Upper lobe of left lung (tissue), 6 donors: ENCODE measurements at places on chromosomes 6 and 20. TPM values are rescaled to one million over a fixed set of nuclear protein-coding genes. Genes with fewer than 3 reads are reported as not detected.

The SERPINB1 gene
- total RNA-seq, result 120 TPM

DNA sequence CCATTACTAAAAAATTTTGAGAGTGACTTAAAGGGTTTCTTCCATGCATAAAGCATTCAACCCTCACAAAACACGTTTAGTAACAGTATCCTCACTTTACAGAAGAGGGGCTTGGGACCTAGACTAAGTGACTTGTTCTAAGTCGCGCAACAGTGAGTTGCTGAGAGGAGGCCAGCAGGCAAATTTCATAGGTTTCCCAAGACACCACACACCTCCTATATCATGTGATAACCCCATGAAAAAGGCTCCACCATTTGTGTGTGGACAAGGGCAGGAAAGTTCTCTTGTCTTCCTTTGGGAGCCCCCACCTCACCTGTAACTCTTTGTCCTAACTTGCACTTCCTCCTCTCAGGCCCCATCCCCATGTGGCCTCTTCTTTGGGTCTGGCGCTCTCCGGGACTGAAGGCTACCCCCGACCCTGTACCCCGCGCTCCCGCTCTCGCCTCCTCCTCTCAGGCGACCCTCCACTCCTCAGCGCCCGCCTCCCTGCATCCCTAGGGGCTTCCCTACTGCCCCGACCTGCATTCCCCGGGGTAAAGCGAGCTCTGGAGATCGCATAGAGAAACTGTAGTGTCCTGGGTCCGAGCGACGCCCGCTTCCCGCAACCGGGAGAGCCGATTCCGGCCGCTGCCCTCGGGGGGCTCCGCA, 392 bp downstream of the PSMB8 start:
- H3K4me1 ChIP-seq, result peaks cover 43% of the 10 kb centered on the region
- peak; percentile 88 for DNase-seq
- peak overlapping the region; percentile 97 for H3K27ac ChIP-seq
- peak overlapping the region; percentile 74 for H3K4me3 ChIP-seq
- no peaks in the 10 kb centered on the region for H3K27me3 ChIP-seq

DNA sequence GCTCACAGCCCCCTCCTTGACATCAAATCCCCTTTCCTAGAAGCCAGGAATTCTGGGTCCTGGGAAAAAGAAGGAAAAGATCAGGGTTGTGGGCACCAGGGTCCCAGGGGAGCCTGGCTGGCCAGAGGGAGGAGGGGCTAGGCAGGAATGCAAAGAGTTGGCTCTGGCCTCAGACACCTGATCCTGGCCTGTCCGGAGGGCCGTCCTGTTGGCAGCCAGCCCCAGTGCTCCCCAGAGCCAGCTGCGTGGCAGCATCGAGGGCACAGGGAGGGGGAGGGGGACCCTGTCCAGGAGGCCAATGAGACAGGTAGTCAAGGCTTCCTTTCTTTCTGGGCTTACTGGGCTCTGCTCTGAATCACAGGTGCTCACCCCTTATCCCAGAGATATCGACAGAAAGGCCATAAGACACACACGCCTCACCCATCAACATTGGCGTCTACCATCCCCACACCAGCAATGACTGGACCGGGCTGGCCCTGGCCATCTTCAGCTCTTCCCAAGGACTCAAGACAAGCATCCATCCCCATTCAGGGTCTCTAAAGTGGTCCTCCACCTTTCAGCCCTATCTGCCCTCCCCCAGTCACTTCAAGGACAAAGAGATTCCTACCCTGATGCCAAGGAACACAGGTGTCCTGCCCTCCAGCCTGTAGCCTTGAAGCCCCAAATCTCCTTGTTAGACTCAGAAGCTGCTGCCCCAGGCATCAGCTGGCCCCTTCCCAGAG, 723 bp downstream of the COL11A2 start:
- H3K27ac ChIP-seq, result no peak overlapping the region
- H3K36me3 ChIP-seq, result peaks cover 10% of the 10 kb centered on the region
- no peak overlapping the region for H3K4me3 ChIP-seq
- H3K27me3 ChIP-seq, result no peaks in the 10 kb centered on the region
- no peak for DNase-seq
- peaks cover 17% of the 10 kb centered on the region for H3K4me1 ChIP-seq

The MRPL18 gene
- 56.7 TPM for total RNA-seq

DNA sequence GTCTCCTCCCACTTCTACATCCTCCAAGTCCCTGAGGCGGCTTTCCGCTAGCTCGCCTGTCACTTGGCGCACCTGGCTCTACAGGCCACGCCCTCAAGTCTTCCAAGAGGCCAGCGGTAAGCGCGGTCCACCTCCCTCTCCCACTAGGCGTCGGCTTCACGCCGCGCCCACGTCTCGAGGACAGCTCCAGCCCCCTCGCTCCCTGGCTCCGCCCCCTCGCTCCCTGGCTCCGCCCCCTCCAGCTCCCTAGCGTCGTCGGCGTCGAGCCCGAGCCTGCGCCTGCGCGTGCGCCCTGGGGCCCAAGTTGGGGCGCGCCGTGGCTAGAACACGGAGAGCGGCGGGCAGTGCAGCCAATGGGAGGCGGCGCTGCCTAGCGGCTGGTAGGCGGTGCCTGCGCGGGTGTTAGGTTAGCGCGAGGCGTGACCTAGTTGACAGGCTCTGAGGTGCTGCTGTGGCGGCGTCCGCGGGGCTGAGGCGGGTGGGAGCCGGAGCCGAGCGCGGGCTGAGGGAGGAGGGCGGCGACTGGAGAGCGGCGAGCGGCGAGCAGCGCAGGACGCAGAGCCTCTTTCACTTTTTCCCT, at the start of gene MACROD2:
Gene MACROD2, plus strand, starts transcription at position 431 of the 580 bp plus-strand sequence.
- H3K27ac ChIP-seq, result peak within 1 kb of the TSS; percentile 52
- H3K4me1 ChIP-seq, result peaks cover 4% of the 10 kb centered on the region
- no peaks in the 10 kb centered on the region for H3K27me3 ChIP-seq
- DNase-seq, result peak; percentile 100

The KCNK17 gene
- total RNA-seq, result 1.5 TPM

GRCh38 chr20:32672982-32673851, 524 bp downstream of the C20orf203 start:
- DNase-seq, result peak; percentile 69
- peaks cover 9% of the 10 kb centered on the region for H3K4me1 ChIP-seq
- H3K27ac ChIP-seq, result no peak overlapping the region
- no peaks in the 10 kb centered on the region for H3K36me3 ChIP-seq

GRCh38 chr20:57212534-57213276, 53.7 kb downstream of the BMP7 start:
- H3K27ac ChIP-seq, result no peak overlapping the region
- no peaks in the 10 kb centered on the region for H3K36me3 ChIP-seq
- H3K4me1 ChIP-seq, result no peaks in the 10 kb centered on the region
- H3K27me3 ChIP-seq, result no peaks in the 10 kb centered on the region

DNA sequence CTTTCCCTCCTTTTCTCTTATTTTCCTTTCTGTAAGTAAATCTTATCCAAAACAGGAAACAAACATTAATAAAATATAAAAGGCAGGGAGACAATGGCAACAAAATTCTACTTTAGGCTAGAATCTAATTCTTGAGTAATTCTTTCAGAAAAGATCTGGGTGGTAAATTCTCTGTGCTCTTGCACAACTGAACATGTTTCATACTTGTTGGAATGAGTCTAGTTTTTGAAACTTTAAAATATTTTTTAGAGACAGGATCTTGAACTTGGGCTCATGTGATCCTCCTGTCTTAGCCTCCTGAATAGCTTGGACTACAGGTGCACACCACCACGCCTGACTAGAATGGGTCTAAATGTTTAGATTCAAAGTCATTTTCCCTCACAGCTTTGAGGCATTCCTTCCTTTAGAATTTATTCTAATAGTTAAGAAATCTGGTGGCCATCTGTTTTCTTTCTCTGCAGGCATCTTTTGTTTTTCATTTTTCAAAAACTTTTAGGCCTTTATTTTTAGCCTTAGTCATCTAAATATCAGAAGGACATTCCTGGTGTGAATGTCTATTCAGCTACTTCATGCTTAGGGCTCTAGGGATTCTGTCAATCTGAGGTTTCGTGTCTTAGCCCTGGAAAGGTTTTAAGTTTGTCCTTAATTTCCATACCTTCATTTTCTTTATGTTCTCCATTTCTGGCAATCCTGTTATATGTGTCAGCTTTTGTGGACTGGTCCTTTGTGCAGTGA, 76.5 kb downstream of the CDKAL1 start:
- no peak overlapping the region for H3K4me3 ChIP-seq
- no peak for DNase-seq
- no peak overlapping the region for H3K27ac ChIP-seq

The NMBR gene
- not detected for total RNA-seq

GRCh38 chr20:17533396-17533795, 2.2 kb upstream of the BFSP1 start:
- no peaks in the 10 kb centered on the region for H3K36me3 ChIP-seq
- H3K27me3 ChIP-seq, result no peaks in the 10 kb centered on the region
- DNase-seq, result no peak
- no peak overlapping the region for H3K4me3 ChIP-seq

The TAP2 gene
- total RNA-seq, result 28.0 TPM

- no peak for DNase-seq
- peaks cover 33% of the 10 kb centered on the region for H3K4me1 ChIP-seq
- no peak overlapping the region for H3K27ac ChIP-seq
- no peak overlapping the region for H3K4me3 ChIP-seq
- H3K27me3 ChIP-seq, result no peaks in the 10 kb centered on the region
Measured at GRCh38 chr6:37126493-37126958, 43.4 kb upstream of the PIM1 start.

The TTI1 gene
- 30.4 TPM for total RNA-seq

- H3K27me3 ChIP-seq, result no peaks in the 10 kb centered on the region
- no peak for DNase-seq
- no peaks in the 10 kb centered on the region for H3K4me1 ChIP-seq
- H3K36me3 ChIP-seq, result no peaks in the 10 kb centered on the region
- H3K4me3 ChIP-seq, result no peak overlapping the region
Measured at GRCh38 chr6:49662231-49662891, 25.7 kb upstream of the RHAG start.

The PI3 gene
- 16.7 TPM for total RNA-seq

DNA sequence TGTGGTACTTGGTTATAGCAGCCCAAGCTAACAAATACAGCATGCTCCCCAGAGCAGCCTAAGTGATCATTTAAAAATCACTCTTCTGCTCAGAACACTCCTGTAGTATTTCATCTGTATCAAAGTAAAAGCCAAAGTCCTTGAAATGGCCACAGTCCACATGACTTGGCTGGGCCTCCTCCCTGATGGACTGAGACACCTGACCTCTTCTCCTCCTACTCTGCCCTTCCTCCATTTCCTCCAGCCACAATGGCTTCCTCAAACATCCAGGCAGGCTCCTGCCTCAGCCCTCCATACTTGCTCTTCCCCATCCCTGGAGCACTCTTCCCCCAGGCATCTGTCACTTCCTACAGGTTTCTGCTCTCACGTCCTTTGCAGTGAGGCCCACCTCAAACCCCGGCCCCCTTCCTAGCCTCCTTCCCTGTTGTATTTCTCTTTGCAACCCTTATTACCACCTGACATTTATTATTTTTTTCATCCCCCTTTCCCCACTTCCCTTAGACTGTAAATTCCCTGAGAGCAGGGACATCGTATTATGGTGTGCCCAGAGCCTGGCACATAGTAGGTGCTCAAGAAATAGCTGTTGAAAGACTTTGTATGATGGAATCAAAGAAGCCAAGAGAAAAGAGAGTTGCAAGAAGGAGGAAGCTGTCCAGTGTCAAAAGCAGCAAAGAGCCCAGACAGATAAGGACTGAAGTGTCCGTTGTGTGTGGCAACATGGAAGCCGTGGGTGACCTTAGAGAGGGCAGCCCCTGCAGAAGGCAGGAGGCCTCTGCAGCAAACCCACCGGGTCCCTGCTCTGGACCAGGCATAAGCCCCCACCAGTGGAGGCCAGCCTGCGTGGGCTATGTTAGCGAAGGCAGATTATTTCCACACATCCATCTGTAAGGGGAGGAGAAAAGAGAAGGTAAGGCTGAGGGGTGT, 87.5 kb downstream of the TRERF1 start:
- H3K27ac ChIP-seq, result peak overlapping the region; percentile 38
- no peaks in the 10 kb centered on the region for H3K27me3 ChIP-seq

The SNAP25 gene
- not detected for total RNA-seq

The NDUFAF5 gene
- total RNA-seq, result 28.9 TPM

DNA sequence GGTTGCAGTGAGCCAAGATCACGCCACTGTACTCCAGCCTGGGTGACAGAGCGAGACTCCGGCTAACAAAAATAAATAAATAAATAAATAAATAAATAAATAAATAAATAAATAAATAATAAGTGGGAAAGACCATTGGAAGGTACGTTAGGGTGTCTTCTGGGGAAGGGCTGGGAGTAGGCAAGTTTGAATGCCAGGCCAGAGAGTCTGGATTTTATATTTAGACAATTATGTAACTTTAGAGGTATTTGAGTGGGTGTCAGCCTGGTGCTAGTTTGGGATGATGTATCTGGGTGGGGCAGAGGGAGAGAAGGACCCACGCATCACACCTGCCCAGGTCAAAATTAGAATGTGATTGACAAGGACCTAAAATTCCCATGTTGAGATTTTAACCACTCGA, 108.5 kb upstream of the PRND start:
- H3K4me3 ChIP-seq, result no peak overlapping the region
- no peaks in the 10 kb centered on the region for H3K36me3 ChIP-seq
- H3K4me1 ChIP-seq, result no peaks in the 10 kb centered on the region
- DNase-seq, result no peak
- H3K27ac ChIP-seq, result no peak overlapping the region
- H3K27me3 ChIP-seq, result no peaks in the 10 kb centered on the region

GRCh38 chr6:124330197-124330596, 526.5 kb downstream of the NKAIN2 start:
- H3K4me3 ChIP-seq, result no peak overlapping the region
- no peak for DNase-seq

DNA sequence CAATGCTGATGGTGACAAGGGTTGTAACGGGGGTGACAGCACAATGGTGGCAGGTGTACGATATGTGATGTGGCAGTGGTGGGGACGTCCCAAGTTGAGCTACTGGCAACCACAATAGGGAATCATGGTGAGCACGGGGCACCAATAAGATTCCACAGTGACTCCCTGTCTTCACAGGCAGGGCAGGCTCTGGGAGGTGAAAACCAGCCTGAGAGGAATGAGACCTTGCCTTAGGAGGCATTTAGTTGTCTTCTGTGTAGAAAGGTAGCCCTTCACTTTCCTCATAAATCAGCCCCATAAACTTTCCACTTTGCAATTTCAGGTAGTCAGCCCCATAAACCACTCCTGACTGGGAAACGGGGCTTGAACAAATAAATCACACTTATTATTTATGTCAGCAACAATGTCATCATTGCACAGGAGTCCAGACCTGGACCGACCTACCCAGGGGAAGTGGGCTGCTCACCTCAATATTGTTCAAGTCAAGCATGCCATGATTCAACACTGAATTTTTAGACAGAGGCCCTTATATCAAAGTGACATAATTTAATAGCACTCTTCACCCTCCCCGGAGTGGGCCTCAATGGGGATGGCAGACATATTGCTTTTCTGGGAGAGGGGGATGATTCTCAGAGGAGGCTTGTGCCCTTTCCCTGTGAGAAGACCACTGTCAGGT, 150.8 kb downstream of the CDC5L start:
- no peak for DNase-seq
- H3K27me3 ChIP-seq, result no peaks in the 10 kb centered on the region
- H3K27ac ChIP-seq, result no peak overlapping the region

The LY86 gene
- 2.1 TPM for total RNA-seq

GRCh38 chr20:44157061-44157460, 29.9 kb downstream of the JPH2 start:
- H3K4me3 ChIP-seq, result no peak overlapping the region
- DNase-seq, result no peak
- H3K27me3 ChIP-seq, result no peaks in the 10 kb centered on the region
- no peaks in the 10 kb centered on the region for H3K36me3 ChIP-seq

- peaks cover 3% of the 10 kb centered on the region for H3K4me1 ChIP-seq
- no peak overlapping the region for H3K4me3 ChIP-seq
- no peaks in the 10 kb centered on the region for H3K27me3 ChIP-seq
- DNase-seq, result no peak
Measured at GRCh38 chr6:43932259-43933147, 162.5 kb downstream of the VEGFA start.

The CAGE1 gene
- not detected for total RNA-seq

The LY6G6F gene
- 0.74 TPM for total RNA-seq
